ENCODE measurements at places on chromosomes 2 and 18.

DNA sequence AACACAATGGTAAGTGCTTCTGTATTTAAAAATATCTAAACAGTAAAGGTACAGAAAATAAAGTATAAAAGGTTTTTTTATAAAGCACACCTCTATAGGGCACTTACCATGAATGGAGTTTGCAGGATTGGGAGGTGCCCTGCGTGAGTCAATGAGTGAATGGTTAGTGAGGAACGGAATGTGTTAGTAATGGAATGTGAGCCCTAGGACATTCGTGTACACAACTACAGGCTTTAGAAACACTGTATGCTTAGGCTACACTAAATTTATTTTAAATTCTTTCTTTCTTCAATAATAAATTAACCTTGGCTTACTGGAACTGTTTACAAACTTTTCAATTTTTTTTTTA lies 337.9 kb upstream of the SLC39A10 start:
- no peak for DNase-seq

DNA sequence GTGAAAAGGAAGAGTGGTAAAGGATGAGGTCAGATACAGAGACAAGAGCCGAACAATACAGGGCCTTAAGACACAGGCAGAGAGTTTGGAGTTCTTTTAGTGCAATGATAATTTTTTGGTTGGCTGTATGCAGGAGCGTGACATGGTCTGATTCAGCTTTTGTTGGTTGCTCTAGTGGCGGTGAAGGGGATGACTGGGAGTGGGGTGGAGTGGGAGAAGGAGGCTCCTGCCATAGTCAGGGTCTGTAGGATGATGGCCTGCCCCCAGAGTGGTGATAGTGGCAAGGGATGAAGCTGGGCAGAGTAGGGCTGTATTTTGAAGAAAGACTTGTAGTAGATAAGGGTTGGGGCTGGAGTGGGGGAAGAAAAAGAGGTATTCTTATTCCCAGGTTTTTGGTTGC lies 306.6 kb upstream of the VWC2L start:
- no peak for DNase-seq

GRCh38 chr2:71505770-71506140 lies 52.4 kb downstream of the DYSF start:
- no peak for DNase-seq

GRCh38 chr2:239066597-239066996 lies 218.7 kb downstream of the TWIST2 start:
- DNase-seq = no peak

GRCh38 chr18:11511434-11512095 lies 97.8 kb upstream of the SLC35G4 start:
- no peak for DNase-seq

GRCh38 chr2:203721781-203722300 lies 15.4 kb downstream of the CD28 start:
- no peak for DNase-seq

- DNase-seq = no peak
Measured at GRCh38 chr2:201781557-201782051, 871 bp upstream of the ALS2 start.

DNA sequence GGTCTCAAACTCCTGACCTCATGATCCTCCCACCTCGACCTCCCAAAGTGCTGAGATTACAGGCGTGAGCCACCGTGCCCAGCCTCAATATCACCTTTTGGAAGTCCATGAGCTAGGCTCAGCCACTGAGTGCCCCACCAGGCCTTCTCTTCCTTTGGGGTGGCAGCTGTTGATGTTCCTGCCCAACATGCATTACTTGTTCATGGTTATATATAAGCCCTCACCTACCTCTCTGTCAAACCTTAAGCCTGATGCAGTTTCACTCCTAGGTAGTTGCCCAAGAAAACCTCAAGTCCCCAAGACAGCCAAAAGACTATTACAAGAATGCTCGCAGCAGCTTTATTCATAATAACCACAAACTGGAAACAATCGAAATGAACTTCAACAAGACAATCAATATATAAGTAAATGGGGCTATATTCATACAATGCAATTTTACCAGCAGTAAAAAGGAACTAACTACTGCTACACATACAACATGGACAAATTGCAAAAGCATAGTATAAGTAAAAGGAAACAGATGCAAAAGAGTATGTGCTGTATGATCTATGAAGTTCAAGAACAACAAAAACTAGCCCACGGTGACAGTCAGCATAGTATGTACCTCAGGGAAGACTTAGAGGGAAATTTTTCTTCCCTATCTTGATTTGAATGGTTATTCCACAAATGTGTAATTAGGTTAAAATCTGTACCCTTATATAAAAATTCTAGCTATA lies 59.6 kb upstream of the REL start:
- DNase-seq = no peak

- DNase-seq = no peak
Measured at GRCh38 chr2:68946117-68946516, 6.6 kb downstream of the GKN2 start.

GRCh38 chr18:79554945-79555645 lies 124.5 kb upstream of the CTDP1 start:
- DNase-seq = no peak

- DNase-seq = no peak
Measured at GRCh38 chr2:181104512-181105115, 124.2 kb downstream of the UBE2E3 start.

GRCh38 chr2:241818229-241818942 lies 9.4 kb downstream of the NEU4 start:
- DNase-seq = no peak

DNA sequence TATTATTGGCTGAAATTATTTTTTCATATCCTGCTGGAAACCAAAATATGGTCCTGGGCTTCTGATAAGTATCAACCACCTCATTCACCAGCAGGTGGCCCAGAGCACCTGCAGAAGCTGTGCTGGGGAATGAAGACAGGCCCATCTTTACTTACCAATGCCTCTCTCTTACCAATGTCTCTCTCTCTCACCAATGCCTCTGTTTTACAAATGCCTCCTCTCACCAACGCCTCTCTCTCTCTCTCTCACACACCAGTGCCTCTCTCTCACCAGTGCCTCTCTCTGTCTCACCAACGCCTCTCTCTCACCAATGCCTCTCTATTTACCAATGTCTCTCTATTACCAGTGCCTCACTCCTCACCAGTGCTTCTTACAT lies 2.3 kb upstream of the MAL start:
- DNase-seq = no peak

- no peak for DNase-seq
Measured at GRCh38 chr2:177784745-177785067, 287.9 kb downstream of the PDE11A start.

DNA sequence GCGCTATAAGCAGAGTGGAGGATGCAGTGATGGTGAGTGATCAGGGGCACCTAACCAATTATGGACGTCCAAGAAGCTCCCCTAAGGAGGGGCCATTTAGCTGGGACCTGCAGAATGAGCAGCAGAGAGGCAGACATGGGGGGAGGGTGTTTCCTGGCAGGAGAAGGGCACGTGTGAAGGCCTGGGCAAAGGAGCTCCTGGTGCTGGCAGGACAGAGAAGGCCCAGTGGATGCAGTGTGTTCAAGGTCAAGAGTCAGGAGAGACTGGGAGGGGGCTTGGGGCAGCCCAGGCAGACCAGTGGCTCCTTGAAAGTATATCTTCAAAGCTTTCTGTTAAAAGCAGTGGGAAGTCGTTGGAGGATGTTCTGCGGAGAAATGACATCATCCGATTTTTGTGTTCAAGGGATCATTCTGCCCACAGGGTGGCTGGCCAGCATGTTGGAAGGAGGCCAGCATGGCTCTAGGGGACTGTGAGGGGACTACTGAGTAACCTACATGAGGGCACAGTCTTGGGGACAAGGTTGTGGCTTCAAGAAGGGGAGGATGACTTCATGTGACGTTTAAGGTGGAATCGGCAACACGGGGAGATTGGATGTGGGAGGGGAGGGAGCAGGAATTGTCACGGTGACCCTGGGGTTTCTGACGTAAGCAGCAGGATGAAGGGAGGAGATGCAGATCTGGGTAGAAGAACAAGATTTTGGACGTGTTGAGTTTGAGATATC lies 9.0 kb upstream of the CIB4 start:
- no peak for DNase-seq

DNA sequence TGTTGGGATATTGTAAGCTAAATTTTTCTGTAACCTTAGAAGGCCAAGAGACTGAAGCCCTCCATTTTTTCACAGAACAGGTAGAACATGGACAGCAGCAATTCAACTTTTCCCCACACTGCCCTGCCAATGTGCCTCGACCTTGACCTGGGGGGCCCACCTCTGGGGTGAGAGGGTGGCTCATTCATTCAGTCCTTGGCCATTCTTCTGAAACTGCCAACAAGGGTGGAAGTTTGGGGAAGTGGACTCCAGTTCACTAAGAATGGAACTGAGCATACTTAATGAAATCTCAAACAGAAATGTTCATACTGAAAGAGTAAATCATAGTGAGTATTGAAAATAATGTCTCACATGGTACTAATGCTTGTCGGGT lies 1.1 kb downstream of the EEF1B2 start:
- no peak for DNase-seq

DNA sequence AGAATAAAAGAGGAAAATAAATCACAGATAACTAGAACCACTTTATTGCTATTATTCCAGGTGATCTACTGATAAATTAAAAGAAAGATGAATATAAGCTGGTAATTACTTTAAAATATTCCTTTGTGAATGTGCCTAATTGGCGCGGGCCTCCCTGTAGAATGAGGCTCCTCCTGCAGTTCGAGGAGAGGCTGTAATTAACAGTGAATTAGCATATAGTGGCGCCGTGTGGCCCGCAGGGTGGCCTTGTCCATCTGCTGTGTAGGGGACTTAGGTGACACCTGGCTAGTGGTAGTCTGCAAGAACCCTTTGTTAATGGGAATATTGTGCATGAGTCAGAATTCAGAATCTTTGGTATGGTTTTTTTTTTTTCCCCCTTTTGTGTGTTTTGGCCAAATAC lies 119.8 kb downstream of the AGAP1 start:
- DNase-seq = no peak

DNA sequence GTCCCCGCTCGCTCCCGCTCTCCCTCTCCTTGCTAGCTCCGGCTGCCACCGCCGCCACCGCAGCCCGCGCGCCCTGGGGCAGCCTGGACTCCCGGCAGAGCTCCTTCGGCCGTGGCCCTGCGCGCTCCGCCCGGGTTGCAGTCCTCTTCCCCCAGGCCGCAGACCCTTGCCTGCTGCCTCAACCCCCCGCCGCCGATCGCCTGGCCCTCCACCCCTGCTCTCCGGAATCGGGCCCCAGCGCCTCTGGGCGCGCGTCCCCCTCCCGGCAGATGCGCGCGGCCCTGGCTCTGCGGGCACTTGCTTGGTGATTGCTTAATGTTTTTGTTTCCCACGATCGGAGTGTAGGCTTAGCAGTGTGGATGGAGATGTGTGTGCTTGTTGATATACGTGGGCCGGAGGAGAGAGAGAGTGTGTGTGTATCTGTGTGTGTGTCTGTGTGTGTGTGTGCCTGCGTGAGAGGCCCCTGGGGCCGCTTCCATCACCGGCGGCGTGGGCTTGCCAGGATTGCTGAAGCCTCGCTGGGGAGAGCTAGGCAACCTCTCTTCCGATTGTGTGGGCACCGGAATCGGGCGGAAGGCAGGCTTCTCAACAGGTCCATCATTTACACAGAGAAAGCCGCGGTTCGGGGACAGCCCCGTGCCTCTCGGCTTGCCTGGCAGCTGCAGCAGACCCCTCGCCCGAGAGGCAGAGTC lies 877 bp downstream of the INHBB start:
- no peak for DNase-seq

DNA sequence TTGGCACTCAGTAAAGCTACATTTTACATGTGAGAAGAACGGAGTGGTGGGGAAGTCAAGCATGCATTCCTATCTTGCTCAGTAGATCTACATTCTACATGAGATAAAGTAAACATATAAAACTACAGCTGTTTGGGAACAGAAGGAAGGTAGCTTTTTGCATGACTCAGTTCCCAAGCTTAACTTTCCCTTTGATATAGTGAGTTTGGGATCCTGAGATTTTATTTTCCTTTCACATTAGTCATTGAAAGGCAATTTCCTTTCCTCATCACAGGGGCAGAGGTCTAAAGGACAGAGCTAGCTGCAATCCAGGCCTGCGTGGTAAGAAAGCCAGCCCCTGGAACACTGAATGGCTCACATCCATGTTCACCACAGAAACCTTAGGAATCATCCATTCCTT lies 257.2 kb downstream of the SRBD1 start:
- DNase-seq = no peak

DNA sequence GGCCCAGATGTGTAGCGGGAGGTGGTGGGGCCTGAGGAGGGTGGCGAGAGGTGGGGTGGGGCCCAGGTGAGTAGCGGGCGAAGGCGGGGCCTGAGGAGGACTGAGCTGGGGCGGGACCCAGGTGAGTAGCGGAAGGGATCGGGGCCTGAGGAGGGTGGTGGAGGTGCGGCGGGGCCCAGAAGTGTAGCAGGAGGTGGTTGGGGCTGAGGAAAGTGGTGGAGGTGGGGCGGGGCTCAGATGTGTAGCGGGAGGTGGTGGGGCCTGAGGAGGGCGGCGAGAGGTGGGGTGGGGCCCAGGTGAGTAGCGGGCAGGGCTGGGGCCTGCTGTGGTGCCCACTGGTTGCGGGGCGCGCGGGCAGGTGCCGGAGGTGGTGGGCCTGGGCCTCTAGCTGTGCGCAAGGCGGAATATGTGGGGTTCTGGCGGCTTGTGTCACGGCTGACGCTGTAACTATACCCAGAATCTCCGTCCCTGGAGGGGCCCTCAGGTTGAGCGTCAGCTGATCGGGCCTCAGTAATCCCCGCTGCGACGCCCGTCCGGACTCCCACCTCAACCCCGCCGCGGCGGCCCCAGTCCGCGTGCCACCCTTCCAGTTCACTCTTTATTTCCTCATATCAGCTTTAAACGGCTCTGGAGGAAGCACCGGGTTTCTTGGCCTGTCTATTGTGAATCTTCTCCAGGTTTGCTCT lies 866 bp upstream of the SF3B6 start:
- DNase-seq = no peak

- peak; percentile 25 for DNase-seq
Measured at GRCh38 chr18:38940863-38941531, 1375.4 kb upstream of the CELF4 start.

- no peak for DNase-seq
Measured at GRCh38 chr2:84301717-84302116, 157.4 kb downstream of the SUCLG1 start.

DNA sequence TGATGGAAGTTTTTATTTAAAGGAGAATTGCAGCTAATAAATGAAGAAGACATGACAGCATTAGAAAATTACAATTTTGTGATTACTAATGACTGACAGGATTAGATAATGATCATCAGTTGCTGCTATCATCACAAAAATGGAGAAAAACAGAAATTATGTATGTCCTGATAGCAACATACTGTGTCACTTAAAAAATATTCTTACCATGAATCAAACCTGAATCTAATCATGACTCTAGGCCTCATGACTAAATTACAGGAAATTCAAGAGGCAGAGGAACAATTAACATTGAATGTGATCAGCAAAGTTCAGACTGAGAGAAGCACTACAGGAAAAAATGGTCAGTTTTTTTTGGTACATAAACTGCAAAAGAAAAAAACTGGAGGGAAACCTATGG lies 147.8 kb downstream of the PMAIP1 start:
- DNase-seq = no peak

- no peak for DNase-seq
Measured at GRCh38 chr2:117762454-117762853, 52.0 kb upstream of the DDX18 start.

- DNase-seq = no peak
Measured at GRCh38 chr18:3089579-3089978, 76.6 kb upstream of the LPIN2 start.

GRCh38 chr18:111306-112014 lies 46.9 kb upstream of the USP14 start:
- peak; percentile 71 for DNase-seq

All from activated T-cell treated with anti-CD3 and anti-CD28 coated beads for 48 hours (primary cell).